ENCODE measurements at places on chromosomes 11 and 22.

DNA sequence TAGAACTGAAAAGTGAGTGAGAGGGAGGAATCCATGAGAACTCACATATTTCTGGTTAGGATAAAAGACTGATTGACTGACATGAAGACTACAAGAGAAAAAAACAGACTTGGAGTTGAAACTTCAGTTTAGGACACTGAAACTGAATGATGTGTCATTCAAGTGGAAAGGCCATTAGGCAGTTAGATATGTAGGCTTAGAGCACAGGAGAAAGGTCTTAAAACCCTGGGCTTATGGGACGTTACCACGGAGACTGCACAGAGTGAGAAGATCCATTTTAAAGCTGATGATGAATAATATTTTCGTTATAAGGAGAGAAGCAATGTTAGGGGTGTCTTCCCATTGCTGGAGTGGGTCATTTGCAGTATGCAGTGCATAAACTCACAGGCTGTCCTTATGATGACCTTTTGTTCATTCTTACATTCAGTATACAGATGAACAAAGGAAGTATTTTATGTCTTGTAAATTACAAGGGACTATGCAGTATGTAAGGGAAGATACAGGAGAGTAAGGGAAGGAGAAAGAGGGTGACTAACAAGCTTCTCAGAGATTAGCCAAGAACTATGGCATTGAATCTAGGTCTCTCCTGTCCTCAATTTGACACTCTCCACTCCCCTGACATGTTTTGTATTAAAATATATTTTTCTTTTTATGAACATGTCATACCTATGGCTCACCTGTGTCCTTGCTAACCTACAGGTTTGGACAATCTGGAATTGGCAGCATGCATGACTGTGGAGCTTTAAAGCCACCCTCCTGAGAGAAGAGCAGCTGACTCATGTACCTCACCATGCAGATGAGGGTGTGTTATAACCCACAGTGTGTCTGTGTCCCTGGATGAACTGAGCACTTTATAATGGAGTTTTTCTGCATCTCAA, 63.7 kb downstream of the MAML2 start:
- DNase-seq = no peak

DNA sequence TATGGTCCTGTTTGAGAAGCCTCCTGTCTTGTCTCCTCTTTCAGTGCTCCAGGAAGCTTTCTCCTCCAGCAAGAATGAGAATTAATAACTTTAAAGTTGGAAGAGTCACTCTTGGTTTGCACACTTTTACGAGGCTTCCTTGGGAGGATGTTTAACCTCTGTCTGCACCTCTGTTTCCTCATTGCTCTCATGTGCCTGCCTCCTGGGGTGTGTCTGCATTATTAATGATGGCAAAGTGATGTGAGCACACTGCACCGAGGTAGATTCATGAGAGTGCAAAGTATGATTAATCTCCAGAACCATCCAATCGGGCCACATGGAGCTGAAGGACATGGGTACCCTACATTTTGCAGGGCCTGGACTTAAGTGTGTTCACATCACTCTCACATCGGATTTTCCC, 73.5 kb upstream of the TENM4 start:
- DNase-seq = no peak

DNA sequence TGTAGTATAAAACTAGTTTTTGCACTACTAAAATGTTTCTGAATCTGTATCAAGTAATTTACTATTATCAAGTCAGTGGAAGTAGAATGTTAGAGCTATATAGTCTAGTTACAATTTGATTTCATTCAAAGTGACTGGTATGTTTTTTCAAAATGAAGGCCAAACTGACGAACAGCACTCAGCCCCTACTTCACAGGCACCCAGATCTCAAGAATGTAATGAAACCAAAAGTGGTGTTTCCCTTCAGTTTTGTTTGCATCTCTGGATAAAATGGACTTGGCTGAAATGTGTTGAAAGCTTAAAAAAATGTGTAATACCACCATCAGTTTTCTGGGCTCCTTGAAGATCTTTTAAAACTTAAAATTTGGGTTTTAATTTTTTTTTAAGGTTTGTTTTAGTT, 46.4 kb downstream of the QSER1 start:
- no peak for DNase-seq

DNA sequence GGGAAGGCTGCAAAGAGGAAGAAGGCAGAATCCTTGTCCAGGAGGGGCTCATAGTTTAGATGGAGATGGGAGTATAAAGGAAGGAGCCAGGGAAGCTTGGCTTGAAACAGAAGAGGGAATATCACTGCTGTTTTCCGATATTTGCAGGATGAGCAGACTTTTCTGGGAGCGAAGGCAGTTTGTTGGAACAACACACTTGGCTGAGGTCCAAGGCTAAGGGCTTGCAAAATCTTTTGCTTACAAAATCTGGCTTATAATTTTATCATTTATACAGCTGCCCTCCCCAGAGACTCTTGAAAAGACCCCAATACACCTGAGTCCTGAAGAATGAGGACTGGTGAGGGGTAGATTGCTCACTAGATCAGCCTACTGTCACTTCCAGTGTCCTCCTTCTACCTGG, 174.8 kb downstream of the NELL1 start:
- no peak for DNase-seq

- DNase-seq = no peak
These were observed 27.0 kb downstream of the GDPD5 start for GRCh38 chr11:75498556-75499255.

GRCh38 chr22:46863794-46864193, 101.3 kb downstream of the TBC1D22A start:
- DNase-seq = no peak

DNA sequence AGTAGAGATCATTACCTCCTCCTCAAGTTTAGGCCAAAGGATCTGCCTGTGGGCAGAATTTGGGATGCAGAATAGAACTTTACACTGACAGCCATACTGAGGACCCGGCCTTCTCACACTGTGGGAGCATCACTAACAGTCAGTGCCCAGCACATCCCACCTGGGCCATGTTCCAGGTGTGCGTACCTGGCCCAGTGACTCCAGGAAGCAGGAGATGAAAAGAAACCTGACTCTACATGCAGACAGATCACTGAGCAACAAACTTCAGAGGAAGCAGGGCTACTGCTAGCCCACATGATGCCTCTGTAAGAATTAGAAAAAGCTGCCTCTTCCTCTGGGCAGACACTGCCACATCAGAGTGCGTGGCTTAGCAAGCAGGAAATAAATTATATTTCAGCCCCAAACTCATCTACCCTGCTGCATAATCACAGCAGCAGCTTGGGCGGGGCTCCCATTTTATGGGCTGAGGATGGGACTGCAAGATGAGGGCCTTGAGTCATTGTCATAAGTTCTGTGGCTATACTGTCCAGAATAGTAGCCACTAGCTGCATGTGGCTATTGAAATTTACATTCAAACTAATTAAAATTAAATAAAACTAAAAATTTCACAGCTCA, 6.0 kb upstream of the LMO2 start:
- no peak for DNase-seq

- DNase-seq = no peak
These were observed 22.4 kb downstream of the TSPAN18 start for GRCh38 chr11:44749189-44749588.

DNA sequence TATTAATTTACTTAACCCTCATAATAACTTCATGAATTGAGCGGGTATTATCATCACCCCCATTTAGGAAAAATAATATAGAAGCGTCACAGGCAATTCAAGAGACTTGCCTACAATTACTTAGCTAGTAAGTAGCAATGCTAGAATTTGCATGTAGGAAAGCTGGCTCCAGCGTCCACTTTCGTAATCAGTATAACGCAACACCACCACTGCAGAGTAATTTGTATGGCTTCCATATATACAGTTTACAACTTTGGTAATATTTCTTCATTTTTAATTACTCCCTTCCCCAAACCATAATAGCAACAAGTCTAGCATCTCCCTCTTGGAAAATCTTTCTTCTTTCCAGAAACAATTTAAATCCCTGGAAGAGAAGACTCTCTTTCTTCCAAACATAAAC, 89.9 kb upstream of the OR5AK2 start:
- DNase-seq = no peak

- no peak for DNase-seq
These were observed 12.5 kb upstream of the PTS start for GRCh38 chr11:112213753-112214152.

DNA sequence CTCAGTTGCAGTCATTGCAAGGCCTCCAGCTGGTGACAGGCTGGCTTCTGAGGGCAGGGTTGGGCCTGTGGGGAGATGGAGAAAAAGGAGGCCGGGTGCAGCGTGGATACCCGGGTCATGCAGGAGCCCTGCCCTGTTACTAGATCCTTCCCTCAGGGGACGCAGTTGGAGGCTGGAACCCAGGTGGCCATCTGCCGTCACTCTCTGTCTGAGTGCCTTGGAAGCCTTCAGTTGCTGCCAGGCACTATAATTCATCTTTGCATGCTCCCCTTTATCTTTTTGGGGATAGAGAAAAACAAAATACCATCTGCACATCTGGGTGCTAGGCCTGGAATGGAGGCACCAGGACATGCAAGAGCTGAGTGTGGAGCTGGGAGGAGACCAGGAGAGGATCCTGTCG, 82.7 kb downstream of the TP53I11 start:
- DNase-seq = no peak

DNA sequence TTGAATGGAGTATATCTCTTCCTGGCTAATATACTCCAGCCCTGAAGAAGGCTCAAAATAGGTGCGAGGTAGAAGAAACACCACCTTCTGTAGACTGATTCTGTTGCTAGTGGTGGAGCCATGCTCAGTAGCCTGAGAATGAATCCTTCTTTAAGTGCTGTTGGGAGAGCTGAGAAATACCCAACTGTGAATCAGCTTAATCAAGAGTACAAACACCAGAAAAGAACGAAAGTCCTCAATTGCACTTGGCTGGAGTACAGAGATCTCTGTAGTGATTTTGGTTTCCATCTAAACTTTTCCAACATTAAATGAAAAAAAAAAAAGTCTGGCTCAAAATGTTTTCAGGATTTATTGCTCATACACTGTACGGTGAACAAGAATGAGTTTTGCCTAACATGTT, 619.1 kb downstream of the METTL15 start:
- DNase-seq = no peak

- DNase-seq = no peak
These were observed 1.5 kb downstream of the MAPK11 start for GRCh38 chr22:50268655-50269113.

- DNase-seq = no peak
These were observed 4.9 kb upstream of the PTS start for GRCh38 chr11:112221274-112221835.

DNA sequence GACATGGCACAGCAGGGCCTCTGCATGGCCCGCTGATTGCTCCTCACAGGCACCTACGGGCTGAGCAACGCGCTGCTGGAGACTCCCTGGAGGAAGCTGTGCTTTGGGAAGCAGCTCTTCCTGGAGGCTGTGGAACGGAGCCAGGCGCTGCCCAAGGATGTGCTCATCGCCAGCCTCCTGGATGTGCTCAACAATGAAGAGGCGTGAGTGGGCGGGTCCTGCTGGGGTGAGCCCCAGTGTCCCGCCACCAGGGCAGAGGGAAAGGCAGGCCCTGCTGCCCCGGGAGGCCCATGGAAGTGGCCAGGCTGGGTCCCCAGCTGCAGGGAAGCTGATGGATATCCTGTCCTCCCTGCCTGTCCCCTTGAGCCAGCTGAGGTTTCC, 18.6 kb upstream of the DGCR8 start:
- no peak for DNase-seq

- no peak for DNase-seq
These were observed 61.0 kb upstream of the FGF3 start for GRCh38 chr11:69880041-69880825.

GRCh38 chr11:134030853-134031252, 38.0 kb upstream of the JAM3 start:
- no peak for DNase-seq

DNA sequence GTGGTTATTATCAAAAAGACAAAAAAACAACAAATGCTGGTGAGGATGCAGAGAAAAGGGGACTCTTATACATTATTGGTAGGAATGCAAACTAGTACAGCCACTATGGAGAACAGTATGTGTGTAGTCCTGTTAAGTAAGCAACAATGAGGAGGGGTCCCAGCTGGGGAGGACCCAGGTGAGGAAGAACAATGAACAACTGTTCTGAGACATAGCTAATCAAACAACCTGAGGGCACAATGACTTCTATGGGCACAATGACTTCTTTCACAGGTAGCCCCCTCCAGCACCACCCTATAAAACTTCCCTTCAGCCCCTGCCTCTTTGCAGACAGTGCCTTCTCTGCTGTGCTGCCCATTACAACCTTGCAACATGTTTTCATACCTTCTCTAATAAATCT, 5.6 kb downstream of the JAML start:
- DNase-seq = no peak

- no peak for DNase-seq
These were observed 2.6 kb downstream of the TMPRSS4 start for GRCh38 chr11:118079491-118079890.

GRCh38 chr11:13119361-13119760, 110.2 kb downstream of the RASSF10 start:
- no peak for DNase-seq

DNA sequence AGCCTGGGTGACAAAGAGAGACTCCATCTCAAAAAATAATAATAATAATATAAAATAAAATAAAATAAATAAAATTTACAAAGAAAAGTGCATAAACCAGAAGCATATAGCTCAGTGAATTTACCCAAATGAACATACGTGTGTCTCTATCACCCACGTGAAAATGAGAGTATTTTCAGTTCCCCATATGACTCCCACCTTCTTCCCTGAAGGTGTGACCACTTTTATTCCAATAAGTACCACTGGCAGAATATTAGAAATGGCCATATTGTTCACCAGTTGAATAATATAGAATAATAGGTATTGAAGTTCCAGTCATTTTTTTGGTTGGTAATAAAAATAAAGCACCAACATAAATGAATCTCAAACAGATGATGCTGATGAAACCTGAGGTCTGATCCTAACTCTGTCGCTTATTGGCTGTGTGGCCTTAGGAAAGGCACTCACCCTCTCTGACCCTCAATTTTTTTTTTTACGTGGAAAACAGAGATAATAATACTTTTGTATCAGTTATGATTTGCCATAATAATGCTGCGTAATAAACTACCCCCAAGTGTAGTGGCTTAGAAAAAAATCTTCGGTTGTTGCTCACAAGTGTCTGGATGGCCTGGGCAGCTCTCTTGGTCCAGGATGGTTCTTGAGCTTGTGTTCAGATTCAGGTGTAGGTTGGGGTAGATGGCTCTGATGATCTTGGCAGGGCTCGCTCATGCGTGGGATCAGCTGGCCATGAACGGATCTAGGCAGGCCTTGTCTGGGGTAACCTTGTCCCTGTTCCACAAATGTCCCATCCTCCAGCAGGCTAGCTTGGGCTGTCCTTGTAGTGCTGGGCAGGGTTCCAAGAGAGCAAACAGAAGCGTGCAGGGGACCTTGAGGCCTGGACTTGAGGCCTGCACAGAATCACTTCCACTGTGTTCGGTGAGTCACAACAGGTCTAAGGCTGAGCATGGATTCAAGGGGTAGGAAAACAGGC, 88.1 kb downstream of the MYO18B start:
- no peak for DNase-seq

Data from cortex of kidney (tissue), 1 donor.